Airway epithelial cell (primary cell): ENCODE measurements at places on chromosomes 16 and 17. TPM values are rescaled to one million over a fixed set of nuclear protein-coding genes. Genes with fewer than 3 reads are reported as not detected.

CACNG1 gene
- total RNA-seq = not detected in 2 replicates

KRT16 gene
- 4,917 and 6,689 TPM in 2 replicates for total RNA-seq

CD300H gene
- total RNA-seq = 0.46 TPM in 1 of 2 replicates, not detected in the other

GABARAP gene
- 309 and 347 TPM in 2 replicates for total RNA-seq

PHOSPHO1 gene
- 0.14 TPM in 1 of 2 replicates, not detected in the other for total RNA-seq

KRT12 gene
- not detected in 2 replicates for total RNA-seq

GALR2 gene
- total RNA-seq = 0.14 and 0.78 TPM in 2 replicates

FN3K gene
- 0.99 and 1.1 TPM in 2 replicates for total RNA-seq
